ENCODE measurements at places on chromosomes 2 and 18.

DNA sequence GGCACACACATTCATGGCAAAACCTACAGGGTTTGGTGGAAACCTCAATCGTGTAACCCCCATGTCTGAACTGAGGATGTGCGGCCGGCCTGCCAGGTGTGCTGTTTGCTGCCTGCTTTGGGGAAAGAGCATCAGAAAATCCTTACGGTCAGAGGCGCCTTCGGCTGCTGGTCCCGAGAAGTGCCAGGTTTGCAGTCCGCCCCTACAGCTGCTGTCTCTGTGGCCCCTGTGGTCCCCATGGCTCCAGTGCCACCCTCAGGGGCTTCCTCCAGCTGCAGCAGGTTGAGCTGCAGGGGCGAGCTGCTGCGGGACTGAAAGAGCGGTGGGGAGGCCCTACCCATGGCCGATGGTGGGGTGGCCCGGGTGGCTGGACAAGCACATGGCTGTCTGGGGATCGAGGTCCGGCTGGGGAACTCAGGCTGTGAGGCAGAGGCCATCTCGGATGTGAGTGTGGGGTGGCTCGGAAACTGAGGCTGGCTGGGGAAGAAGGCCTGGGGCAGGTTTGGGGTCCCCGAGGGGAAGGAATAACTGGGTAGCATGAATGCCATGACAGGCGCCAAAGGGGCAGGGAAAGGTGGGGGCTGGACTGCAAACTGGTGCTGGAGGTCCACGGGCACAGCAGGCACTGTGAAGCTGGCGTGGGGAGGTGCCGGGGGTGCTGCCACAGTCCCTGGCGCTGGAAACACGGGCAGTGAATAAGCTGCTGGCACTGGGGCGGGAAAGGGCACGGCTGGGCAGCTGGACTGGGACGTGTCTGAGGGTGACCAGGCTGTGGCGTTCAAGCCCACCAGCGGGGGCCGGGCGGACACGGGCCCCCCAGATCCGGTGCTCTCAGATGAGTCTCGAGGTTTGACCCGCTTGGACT is 13.2 kb upstream of the HES6 start:
- DNase-seq = no peak

DNA sequence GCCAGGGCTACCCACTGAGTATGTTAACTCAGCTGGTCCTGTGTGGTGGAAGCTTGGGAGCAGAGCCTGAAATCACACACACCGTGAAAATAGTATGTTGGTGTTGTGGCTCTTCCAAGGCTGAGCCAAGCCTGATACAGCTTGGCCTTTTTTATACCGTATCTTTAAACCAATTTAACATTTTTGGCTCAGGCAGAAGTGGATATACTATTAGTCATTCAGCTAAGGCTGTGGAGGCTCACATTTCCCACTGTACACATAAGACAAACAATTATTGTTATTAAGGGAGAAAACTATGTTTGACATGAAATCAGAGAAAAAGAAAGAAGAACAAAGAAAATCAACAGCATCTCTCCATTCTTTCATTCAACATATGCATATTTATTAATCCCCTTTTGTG is 159.0 kb downstream of the BCL11A start:
- no peak for DNase-seq

- no peak for DNase-seq
Observed at GRCh38 chr2:3641841-3642421, 16.1 kb upstream of the ALLC start.

- no peak for DNase-seq
Observed at GRCh38 chr2:201966691-201967438, 66.8 kb upstream of the FZD7 start.

GRCh38 chr18:11821643-11822237 is 29.5 kb upstream of the CHMP1B start:
- no peak for DNase-seq

DNA sequence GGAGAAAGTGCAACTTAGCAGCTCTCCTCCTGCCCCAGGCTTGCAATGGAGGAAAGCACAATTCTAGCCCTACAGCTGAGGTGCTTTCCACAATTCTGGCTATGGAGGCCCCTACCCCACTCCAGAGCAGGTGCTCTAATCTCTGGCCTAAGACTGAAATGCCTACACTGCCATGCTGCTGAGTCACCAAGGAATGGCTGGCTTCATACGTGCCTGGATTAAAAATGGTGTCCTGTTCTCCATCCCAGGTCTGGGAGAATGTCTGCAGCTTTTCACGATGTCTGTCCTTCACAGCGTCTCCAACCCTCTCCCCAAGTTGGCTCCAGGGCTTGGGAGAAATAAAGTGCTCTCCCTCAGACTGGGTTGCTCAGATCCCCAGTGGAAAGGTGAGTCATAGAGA is 48.5 kb downstream of the MBOAT2 start:
- no peak for DNase-seq

- no peak for DNase-seq
Observed at GRCh38 chr2:204691911-204692510, 146.7 kb downstream of the PARD3B start.

DNA sequence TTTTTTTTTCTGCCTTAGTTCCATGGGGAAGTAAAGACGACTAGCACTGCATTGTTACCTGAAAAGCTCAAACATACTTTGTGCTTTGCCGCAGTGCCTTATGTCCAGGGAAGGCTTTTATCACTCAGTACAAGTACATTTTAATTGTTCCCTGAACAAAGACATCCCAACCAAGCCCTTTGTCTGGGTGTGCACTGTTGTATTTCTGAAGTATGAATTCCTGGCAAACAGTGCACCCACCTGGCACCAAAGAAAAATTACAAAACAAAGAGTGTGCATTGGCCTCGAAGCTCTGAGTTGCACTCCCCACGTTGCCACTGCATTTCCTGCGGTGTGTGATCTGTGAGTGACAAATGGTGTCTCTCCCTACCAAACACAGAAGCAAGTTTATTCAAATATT is 858.5 kb upstream of the PIK3C3 start:
- no peak for DNase-seq

DNA sequence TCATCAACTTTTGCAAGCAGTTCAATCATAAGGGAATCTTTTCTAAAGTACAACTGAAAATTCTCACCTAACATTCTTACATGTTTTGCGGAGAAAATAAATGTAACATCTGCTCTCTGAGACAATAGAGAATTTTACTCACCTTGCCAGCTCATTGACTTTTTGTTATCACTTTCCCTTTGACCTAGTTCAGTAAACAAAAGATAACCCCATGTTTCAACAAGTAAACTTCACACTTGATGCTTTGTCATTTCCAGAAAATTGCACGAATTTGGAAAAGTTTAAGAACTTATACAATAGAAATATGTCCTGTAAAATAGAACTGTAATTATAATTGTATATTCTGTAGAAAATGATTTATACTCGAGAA is 1110.0 kb upstream of the ACVR2A start:
- no peak for DNase-seq

Measured in activated naive CD4-positive, alpha-beta T cell (primary cell).